Occipital lobe (tissue), 3 donors: ENCODE measurements at places on chromosomes 5 and 9. TPM values are rescaled to one million over a fixed set of nuclear protein-coding genes. Genes with fewer than 3 reads are reported as not detected.

The MSMP gene
- not detected for total RNA-seq

The LCN2 gene
- total RNA-seq, result not detected

The PAIP1 gene
- total RNA-seq, result 216 TPM

The GPR151 gene
- total RNA-seq, result 0.31 TPM

The IPO11 gene
- 35.9 TPM for total RNA-seq

The RALGPS1 gene
- 86.6 TPM for total RNA-seq

The NEUROG1 gene
- 1.1 TPM for total RNA-seq

The ADAMTS12 gene
- total RNA-seq, result 1.2 TPM

The ENC1 gene
- total RNA-seq, result 1,378 TPM

The PTAR1 gene
- total RNA-seq, result 94.5 TPM

The BHMT2 gene
- 0.62 TPM for total RNA-seq

The CARTPT gene
- not detected for total RNA-seq

The CREBRF gene
- total RNA-seq, result 39.8 TPM
